Fibroblast of skin of left biceps (primary cell): ENCODE measurements at places on chromosomes 13 and 19.

GRCh38 chr19:8673276-8673891 is 25.2 kb downstream of the ACTL9 start:
- DNase-seq, result no peak

DNA sequence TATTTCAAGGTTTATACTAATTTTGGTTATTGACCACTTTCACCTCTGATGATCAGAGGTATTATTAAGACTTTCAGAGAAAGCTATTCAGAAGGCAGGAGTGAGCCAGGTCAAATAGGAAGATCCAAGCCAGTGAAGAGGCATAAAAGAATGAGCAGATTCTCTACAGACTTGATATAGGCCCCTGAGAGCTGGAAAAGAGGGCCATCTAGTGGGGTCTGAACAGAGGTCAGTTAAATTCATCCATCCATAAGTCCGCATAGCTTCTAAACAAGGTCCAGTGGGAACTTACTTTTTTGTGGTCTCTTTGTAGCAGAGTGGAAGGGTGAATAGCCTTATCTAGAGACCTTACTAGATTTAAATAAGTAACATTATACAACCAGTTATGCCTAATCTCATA is 126.6 kb upstream of the UFM1 start:
- DNase-seq, result peak; percentile 9

GRCh38 chr19:48841571-48841970 is 5.3 kb upstream of the HSD17B14 start:
- DNase-seq, result no peak

GRCh38 chr13:72805676-72806346 is 23.9 kb downstream of the PIBF1 start:
- no peak for DNase-seq

DNA sequence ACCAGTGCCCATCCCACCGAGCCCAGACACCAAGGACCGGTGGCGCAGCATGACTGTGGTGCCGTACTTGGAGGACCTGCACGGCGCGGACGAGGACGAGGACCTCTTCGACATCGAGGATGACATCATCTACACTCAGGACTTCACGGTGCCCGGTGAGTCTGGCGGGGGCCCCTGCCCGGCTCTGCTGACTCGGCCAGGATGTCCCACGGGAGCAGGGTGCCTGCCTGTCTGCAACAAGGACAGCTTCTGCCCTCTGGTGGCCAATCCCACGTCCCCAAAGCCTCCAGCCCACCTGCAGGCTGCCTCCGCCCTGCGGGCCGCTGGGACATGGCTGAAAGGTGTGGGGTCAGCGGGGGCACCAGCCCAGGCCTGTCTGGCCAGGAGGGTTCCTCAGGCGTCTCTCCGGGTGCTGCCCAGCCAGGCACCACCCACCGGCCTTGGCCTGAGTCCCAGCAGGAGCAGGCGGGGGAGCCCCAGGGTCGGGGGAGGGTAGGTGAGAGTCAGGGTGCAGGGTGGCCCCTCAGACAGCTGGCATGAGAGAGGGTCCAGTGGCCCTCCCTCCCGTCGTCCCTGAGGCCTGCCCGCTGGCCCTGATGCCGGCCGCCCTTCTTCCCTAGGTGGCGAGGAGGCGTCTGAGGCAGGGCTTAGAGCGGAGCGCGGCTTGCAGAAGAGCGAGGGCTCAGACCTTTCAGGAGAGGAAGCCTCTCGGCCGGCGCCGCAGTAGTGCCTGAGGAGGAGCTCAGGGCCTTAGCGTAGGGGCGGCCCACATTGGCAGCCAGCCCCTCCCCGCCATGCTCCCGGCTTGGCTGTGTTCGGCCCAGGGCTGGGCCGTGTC is 14.6 kb downstream of the CBARP start:
- DNase-seq, result no peak

DNA sequence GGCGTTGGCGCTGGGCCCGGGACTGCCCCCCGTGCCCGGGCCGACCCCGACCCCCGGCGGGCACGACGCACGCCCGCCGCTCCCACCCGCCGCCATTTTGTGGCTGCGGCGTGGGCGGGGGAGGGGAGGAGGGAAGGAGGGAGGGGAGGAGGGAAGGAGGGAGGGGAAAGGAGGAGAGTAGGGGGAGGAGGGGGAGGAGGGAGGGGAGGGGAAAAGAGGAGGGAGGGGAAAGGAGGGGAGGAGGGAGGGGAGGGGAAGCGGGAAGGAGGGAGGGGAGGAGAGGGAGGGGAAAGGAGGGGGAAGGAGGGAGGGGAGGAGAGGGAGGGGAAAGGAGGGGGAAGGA is at the start of gene BTBD2:
BTBD2 (minus strand) TSS at position 107 of the 343 bp plus-strand sequence; CDS start at position 96, 11 bp downstream.
- peak; percentile 58 for DNase-seq

- peak; percentile 98 for DNase-seq
These were observed 36.2 kb upstream of the GARRE1 start for GRCh38 chr19:34217952-34218817.

DNA sequence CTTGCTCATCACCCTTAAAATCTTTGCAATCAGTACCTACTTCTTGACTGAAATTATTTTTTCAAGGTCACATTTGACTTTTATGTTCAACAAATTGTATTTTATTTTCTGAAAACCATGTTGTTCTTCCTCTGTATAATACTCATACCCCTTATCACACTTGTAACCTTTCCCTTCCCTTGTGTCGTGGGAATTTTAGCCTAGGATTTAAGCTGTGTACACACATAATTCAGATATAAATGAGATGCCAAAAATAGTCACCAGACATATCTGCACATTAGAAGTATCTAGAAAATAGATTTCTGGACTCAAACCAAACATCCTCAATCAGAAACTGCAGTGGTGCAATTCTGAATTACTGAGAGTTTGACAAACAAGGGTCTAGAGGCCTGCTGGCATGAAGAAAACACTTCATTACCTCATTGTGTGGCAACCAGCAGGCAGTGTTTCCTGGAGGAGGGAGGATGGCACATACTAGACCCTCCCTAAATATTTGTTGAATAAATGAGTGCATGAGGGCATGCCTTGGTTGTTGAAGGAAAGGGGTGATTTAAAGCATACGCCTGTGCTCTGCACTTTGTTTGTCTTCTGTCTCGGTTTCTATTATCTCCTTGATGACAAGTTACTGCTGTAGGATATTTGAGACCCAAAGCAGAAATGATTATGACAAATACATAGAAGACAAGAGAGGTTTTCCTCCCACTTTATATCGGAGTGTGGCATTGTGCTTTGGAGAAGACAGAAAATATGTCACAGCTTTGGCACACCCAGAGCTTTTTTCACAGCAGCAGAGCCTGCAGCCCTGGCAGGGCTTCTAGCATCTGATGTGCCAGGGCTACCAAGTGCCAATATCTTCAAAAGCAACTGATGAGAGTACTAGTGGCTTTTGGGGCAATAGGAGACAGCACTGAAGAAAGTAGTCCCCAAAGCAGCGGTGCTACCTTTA is 881.1 kb downstream of the PCDH9 start:
- no peak for DNase-seq

- DNase-seq, result no peak
These were observed 3.0 kb upstream of the HIPK4 start for GRCh38 chr19:40392894-40393517.

DNA sequence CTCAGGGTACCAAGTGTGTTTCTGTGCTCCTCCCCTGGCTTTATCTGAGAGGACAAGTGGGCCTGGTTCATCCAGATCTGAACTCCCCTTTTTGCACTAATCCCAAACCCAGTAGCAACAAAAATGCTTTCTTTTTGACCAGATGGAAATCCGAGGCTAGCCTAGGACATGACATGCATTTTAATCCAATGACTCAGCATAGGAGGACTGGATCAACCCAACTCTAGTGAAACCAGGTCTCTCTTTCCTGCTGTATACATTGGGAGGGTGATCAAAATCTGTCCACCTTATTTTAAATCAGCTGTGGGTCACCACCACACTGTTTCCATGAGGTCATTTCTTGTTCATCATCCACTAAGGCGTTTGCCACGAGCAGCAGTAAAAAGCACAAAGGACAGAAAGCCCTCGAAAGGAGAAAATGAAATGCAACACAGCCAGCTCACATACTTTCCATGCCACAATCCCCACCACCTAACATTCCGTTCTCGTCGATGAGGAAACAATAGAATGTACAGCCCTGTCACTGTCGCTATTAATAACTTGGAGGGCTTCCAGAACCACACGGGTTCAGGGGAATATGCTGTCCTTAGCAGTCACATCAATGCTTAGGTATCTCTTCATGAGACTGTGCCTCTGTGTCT is 543.0 kb downstream of the IRS2 start:
- peak; percentile 90 for DNase-seq

DNA sequence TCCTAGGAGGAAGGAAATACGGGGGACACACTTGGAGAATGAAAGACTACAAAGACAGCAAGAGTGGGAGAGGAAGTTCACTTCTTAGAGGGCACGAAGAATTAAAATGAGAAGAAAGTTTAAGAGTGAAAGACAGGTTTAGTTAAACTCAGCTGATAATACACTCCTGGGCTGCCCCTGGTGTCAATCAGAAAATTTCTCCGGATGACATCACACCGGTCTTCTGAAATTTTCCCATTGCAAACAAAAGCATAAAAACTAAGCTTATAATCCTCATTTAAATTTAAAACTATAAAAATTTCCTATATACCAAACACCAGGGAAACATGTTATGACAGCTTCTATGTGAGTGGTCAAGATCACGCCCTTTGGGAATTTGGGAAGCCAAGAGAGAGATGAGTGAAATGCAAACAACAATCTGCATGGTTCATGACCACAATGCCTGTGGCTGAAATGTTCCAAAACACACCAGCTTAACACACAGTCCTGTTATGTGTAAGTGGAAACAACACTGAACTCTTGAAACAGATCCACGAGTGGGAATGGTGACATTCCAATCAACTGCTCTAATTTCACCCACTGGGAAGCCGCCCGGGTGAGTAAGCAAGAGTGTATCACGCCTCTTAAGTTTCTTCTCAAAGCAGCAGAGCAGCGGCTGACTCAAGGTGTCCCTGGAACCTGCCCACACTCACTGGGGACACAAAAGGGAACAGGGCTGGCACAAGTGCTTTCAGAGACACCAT is 49.0 kb downstream of the BRD4 start:
- no peak for DNase-seq

GRCh38 chr13:34167347-34167746 is 349.4 kb downstream of the RFC3 start:
- no peak for DNase-seq

DNA sequence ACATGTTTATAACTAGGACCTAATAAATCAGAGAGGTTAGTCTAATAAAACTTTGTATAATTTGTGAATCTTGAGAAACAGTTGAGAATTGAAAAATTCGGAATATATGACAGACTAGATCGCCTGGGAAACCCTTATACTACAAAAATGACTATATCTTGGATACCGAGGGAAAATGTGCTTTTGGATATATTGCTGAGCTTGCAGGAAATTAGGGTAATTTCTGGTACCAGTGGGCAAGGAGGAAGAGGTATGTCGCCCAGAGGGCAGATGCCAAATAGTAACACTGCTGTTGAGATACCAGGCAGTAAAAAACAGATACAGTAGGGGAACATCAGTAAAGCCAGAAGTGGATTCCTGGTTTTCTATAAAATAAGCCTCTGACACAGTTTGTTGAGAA is 17.3 kb downstream of the MPHOSPH8 start:
- DNase-seq, result no peak

GRCh38 chr19:43464134-43464775 is 1.2 kb downstream of the LYPD3 start:
- DNase-seq, result no peak

GRCh38 chr19:17220207-17220758 is 5.1 kb downstream of the USE1 start:
- no peak for DNase-seq

- no peak for DNase-seq
These were observed 37.2 kb downstream of the TGDS start for GRCh38 chr13:94558716-94559115.

GRCh38 chr13:84865783-84866221 is 933.4 kb downstream of the SLITRK6 start:
- DNase-seq, result no peak

DNA sequence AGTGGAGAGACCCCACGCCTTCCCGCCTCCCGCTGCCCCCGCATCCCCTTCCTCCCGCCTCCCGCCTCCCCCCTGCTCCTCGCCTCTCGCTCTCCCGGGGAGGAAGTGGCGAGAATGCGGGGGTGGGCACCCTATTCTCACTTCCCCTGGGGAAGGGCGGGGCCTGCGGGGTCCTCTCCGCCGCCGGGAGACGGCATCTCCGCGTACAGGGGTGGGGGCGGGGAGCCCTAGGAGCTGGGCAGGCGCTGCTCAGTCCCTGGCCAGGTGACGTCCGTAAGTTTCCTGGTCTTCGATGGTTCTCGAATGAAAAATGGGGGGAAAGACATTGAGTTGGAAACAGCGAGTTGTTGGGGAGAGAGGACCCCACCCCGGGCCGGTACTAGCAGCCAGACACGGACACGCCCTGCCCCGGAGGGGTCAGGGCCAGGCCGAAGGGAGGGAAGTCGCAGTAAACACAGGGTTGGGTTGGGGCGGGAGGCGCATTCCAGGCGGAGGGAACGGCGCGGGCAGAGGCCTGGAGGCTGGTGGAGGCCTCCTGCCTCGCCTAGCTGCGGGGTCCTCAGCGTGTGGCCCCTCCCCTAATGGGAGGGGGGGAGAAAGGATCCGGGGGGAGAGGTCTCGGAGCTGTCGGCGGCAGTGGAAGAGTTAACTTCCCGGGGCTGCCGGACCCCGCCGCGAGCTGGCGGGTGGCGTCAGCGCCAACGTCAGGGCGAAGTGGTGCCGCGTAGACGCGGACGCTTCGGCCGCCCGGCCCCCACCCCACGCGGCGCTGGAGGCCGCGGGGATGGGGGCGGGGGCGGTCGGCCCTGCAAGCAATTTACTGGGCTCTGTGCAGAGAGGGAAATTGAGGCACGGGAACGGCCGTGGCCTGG is 10.4 kb upstream of the JUND start:
- DNase-seq, result no peak

- no peak for DNase-seq
These were observed 40.0 kb downstream of the C13orf46 start for GRCh38 chr13:113933901-113934300.
